ENCODE measurements at places on chromosomes 6 and 20.

DNA sequence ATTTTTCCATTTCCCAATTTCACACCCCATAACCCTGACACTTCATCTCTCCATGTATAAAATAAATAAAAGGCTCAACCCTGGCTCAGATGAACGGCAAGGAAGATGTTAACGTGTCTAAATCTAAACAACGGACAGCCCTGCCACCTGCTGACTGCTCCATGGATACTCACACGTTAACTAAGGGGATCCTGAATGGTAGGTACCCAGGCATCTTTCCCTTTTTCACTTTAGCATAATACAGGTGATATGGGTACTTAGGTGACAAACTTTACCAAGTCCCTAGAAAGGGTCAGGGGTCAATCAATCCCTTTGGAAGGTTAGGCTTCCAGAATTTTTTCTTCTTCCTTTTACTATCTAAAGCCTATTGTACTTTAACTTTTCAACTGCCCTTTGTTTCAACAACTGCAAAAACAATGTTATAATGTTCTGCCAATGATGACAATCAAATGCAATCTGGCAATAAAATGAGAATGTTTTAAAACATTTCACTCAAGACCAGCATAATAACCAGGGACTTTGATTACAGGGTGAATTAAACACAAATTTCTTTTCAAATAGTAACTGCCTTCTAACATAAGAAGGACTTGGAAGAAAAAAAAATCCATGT is 52.4 kb upstream of the IPCEF1 start:
- no peak for DNase-seq

GRCh38 chr20:47228654-47229053 is 127.8 kb downstream of the ZMYND8 start:
- no peak for DNase-seq

DNA sequence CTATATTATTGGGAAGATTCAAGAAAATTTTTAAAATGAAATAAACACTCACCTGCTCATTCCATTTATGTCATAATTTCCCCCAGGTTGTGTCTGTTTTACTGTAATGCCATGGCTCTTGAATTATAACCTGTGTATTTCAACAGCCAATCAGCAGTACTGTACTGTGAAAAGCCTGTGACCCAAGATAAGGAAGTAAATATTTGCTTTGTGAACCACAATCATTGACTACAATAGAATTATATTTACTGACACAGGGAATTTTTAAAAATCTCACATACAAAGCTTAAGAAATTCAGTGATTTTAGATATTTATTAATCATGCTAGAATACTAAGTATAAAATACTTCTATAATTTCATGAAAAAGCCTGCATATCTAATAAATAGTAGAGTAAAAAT is 6.0 kb downstream of the RGS17 start:
- DNase-seq: no peak

- no peak for DNase-seq
Observed at GRCh38 chr20:2763186-2763585, 37.2 kb downstream of the CPXM1 start.

DNA sequence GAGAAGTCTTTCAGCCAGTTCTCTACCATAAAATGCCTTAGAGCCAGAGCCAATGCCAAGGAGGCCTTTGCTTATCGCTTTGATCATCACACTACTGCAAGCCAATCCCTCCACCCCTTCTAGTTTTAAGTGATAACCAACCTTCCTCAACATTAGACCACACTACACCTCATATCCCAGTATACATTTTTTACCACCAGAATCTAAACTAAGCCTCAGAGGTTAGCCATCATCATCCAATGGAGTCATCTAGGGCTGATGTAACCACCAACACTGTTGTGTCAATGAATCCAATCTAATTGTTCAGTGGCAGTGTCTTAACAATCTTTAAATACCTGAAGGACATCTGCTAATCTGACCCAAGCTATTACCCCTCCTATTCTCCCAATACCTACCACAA is 6.4 kb downstream of the ZUP1 start:
- no peak for DNase-seq

DNA sequence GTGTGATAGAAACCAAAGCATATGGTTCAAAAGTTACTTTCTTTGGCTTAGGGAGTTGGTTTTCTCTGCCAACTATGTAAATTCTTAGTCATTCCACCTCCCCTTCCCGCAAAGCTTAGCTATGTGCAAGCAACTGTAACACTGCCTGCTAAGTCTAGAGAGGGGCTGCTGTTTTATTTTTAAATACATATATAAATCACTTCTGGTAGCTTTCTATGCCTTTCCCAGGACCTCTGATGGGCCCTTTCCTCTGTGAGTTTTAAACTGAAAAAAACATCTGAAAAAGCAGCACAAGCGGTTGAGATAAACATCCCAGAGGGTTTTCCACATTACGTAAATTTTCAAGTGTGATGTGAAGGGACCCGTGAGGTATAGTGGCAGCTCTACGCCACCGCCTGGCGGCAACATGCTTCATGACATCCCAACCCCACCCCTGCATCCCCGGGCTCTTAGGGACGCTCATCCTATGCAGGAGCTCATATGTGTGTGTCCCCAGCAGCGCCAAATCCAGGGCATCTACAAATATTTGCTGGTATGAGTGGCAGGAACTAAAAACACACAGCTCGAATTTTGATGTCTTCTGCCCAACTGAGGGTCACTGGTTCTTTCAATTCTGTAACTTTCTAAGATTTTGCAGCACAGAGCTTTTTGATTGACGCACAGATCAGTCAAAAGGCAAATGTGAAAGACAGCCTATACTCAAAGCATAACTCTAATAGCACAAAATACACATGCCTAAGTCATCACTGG is 12.7 kb downstream of the SAYSD1 start:
- no peak for DNase-seq

- no peak for DNase-seq
Observed at GRCh38 chr6:16132909-16133308, 4.0 kb downstream of the MYLIP start.

DNA sequence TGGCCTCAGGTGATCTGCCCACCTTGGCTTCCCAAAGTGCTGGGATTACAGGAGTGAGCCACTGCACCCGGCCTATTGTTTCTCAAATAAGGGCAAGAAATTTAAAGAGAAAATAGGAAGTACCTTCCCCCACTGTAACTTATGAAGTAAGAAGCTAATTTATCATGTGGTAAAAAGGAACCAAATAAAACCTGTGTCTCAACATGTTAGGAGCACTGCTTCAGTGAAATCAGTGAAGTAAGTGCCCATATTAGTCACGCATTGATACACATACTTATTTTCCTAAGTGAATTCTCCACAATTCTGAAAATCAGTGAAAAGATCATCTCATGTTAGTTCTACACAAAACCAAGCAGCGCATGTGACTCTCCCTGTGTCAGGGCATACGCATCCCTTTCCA is 14.2 kb upstream of the LPA start:
- no peak for DNase-seq

GRCh38 chr6:166259296-166259977 is 48.8 kb downstream of the PRR18 start:
- DNase-seq: no peak

GRCh38 chr6:34484899-34485298 is 19.0 kb downstream of the PACSIN1 start:
- DNase-seq: no peak

GRCh38 chr20:62160253-62160652 is 16.7 kb downstream of the SS18L1 start:
- DNase-seq: no peak

DNA sequence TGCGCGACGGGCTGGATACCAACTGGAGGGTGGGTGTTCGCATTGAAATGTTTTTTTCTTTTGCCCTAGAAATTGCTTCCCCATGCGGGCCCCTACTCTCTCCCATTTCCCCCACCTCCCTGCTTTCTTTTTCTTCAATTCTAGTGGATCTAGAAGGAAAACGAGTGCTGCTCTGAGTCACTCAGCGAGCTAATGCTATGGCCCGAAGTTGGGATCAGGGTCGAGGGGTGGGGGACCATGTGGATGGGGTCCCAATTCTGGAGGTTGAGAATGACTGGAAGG is 71.5 kb downstream of the SOX4 start:
- DNase-seq: no peak

- no peak for DNase-seq
Observed at GRCh38 chr6:37202788-37203491, 33.0 kb downstream of the PIM1 start.

DNA sequence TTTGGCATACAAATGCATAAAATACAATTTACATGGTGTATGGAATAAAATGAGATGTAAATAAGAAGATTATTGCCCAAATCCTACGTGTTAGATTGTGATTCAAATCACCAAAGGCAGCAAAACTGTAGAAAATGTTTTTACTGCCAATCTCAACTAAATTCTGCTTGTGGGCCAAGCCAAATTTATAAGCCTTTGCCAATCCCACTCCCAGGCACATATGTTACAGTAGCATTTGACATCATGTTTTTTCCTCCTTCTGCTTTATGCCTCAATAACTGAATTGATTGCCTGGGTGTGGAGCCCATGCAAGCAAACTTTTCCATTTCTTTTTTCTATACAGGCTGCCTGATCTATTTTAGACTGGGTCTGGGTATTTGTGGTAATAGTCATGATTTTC is 36.3 kb upstream of the LRRC1 start:
- DNase-seq: no peak

DNA sequence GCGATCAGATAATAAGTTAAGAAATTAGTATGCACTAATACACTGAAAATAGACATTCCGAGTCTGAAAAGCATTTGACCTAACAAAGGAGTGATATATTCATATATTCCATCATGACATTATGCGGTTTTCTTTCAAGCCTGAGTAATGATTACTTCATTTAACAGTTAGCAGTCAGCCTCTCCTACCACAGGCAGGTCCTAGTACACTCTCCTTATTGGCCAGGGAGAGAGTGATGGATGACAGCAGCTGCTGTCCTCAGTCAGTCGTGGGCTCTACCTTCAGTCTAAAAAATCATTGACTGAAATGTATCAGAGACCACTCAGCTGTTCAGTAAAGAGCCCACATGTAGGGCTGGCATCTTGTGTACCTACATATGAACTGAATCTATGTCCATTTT is 33.2 kb upstream of the VGLL2 start:
- no peak for DNase-seq

DNA sequence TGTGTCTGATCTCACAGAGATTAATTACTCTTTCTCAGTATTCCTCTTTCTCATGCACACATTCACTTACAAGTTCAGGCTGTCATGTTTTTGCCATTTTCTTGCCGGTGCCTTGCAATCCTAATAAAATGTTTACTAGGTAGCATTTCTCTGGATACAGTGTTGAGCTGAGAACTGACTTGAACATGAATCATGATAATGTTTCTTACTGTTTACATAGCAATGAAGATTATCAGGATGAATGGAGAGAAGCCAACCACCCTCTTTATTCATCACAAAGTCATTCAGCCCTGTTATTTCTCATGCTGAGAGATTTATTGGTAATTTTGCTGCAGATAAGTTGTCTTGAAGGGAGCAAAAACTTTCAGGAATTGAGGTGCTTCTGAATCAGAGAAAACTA is 185.5 kb upstream of the ECI2 start:
- no peak for DNase-seq

DNA sequence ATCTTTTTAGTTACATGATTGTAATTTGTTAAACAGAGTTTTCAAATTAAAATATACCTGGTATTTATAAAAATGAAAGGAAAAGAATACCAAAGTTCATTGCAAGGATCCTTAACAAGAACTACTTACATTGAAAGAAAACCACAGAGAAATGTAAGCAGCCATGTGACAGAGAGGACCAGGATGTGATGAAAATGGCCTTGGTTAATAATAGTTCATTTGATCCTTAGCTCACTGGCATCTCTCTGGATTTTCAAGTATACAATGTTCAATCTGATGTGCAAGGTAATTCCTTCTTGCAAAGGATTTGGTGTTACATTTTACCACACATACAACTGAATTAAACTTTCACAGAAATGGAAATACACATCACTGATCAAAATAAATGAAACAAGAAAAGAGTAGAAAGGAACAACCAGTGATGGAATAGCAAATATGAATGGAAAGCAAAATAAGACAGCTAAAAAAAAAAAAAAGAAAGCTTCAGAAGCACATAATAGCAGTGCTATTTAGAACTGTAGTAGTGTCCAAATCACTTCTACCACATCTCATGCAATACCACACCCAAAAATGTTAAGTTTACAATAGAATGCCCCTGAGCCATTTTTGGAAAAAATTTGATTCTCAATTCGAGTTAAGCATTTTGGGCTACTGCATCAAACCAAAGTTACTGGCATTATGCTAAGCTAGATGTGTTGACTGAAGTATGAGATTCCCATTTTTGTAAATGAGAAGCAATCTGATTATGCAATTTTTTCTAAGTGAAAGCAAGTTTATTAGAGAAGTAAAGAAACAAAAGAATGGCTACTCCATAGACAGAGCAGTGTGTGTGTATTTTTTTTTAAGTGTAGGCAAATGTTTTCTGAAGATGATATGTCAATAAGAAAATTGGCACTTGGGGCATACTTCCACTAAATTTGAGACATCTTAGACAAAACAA is 22.6 kb upstream of the HLA-A start:
- no peak for DNase-seq

DNA sequence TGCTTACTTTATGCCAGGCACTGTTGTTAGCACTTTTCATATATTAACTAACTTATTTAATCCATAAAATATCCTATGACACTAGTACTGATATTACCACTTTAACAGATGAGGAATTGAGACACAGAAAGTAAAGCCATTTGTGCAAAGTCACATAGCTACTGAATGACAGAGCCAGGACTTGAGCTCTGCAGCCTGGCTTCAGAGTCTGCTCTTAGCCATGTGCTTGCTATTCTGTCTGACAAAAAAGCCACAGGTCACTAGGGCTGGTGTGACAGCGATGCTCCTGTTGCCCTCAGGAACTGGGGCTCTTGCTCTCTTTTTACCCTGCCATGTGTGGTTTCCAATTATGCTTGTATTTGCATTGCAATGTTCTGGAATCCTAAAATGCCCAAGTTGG is 44.7 kb upstream of the RNF8 start:
- no peak for DNase-seq

- no peak for DNase-seq
Observed at GRCh38 chr6:39956936-39957335, 22.7 kb upstream of the MOCS1 start.

- no peak for DNase-seq
Observed at GRCh38 chr6:167833396-167833763, 6.7 kb downstream of the AFDN start.

- DNase-seq: no peak
Observed at GRCh38 chr20:24853916-24854315, 95.2 kb upstream of the CST7 start.

DNA sequence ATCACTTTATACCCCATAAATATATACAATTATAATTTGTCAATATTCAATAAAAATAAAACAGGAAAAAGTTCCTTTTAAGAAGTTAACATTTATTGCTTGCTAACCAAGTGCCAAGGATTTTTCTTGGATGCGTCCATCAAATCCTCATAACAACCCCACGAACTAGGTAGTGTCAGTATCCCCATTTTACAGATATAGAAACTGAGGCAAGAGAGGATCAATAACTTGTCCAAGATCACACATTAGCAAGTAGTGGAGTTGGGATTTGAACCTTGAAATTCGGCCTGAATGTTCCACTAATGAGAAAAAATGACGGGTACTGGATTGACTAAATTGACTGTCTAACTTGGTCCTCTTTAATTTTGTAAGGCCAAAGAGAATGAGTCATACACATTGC is 5.7 kb upstream of the L3MBTL3 start:
- no peak for DNase-seq

- no peak for DNase-seq
Observed at GRCh38 chr20:32189691-32190615, 17.6 kb downstream of the PLAGL2 start.
